ENCODE measurements at places on chromosomes 16 and 17.

DNA sequence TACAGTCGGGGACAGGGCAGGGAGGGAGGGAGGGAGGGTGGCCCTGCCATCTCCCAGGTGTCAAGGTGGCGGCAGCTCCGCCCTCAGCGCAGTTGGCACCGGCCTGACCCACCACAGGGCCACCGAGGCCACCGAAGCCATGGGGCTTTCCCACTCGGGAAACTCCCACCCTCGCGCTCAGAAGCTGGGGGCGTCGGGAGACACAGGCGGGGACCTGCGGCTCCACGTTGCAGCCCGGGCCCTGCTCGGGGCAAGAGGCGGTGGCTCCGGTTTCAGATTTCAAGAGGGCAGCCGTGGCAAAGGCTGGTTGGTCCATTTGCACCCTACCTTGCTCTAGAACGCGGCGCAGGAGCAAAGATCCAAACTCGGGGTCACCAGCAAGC lies 544 bp downstream of the CYB561 start:
- DNase-seq = peak; percentile 28

- DNase-seq = no peak
These were observed 638 bp upstream of the TMEM88 start for GRCh38 chr17:7854078-7854777.

DNA sequence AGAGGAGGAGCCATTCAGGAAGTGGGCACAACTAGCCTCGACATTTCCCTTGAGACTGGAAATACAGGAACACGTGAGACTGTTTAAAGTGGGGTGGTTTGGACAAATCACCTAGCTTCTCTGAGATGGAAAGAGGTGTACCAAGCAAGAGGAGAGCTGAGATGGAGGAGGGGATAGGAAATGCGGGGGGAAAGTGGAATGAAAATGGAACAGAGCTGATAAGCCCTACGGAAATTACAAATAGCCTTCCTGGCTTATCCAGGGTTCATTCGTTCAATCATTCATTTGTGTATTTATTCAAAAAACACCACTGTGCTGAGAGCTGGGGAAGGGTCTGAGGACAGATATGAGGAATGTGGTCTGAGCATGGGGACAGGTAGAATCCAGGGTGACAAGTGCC lies 64.1 kb downstream of the ASIC2 start:
- no peak for DNase-seq

DNA sequence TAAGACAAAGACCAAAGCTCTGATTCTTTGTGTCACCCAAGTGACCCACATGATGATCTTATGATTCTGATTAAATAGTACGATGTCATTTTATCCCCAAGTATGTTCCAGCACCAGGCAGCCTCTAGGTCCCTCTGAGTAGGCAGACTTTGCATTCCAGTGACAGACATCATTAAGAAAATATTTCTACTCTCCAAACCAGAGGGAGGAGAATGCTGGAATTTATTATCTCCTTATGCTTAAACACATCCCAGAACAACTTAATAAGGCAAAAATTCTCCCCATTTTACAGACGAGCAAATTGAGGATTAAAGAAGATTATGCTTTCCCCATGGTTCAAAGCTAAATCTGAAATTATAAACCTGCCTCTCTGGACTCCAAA lies 192.8 kb upstream of the CDH11 start:
- DNase-seq = no peak

- peak; percentile 93 for DNase-seq
These were observed 528 bp downstream of the PER1 start for GRCh38 chr17:8151641-8152111.

DNA sequence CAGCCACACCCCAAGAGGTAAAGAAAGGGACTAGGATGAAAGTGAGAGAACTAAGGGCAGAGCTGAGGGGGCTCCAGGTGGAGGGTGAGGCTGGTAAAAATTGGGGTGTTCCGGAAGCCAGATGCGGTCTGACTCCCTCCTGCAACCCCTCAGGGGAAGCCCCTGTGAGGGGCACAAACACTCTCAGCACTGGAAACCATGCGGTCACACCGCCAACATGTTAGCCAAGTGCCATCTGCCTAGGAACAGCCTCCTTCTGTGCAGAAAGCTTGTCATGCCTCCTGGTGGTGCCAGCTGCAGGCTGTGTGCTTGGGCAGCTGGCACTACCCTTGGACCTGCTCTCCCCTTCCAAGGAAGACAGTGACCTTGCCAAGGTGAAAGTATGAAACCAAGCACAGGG lies 83.5 kb upstream of the RPL38 start:
- DNase-seq = no peak

DNA sequence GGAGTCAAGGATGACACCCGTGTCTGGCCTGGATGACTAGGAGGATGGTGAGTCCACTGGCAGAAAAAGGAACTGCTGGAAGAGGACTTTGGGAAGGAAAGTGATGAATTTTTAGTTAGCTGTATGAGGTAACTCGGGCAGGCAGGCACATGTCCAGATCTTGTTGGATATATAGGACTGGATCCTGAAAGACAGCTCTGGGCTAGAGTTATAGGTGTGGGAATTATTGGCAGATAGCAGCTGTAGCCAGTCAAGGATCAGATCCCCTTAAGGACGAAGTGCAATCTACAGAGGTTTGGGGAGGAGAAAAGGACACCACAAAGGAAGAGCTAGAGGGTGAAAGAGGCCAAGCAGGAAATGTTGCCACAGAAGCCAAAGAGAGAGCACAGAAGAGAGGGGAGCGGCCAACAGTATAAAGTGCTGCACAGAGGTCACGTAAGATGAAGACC lies 10.1 kb downstream of the CYB5D1 start:
- peak; percentile 47 for DNase-seq

GRCh38 chr16:2226245-2226793 lies 2.9 kb downstream of the E4F1 start:
- no peak for DNase-seq

- no peak for DNase-seq
These were observed 93.6 kb upstream of the CIBAR2 start for GRCh38 chr16:85205747-85206471.

- DNase-seq = peak; percentile 76
These were observed 1.2 kb downstream of the GPR142 start for GRCh38 chr17:74368341-74369081.

GRCh38 chr16:67284699-67285646 lies 5.6 kb downstream of the PLEKHG4 start:
- DNase-seq = no peak

GRCh38 chr16:77705351-77705750 lies 17.0 kb upstream of the NUDT7 start:
- DNase-seq = no peak

DNA sequence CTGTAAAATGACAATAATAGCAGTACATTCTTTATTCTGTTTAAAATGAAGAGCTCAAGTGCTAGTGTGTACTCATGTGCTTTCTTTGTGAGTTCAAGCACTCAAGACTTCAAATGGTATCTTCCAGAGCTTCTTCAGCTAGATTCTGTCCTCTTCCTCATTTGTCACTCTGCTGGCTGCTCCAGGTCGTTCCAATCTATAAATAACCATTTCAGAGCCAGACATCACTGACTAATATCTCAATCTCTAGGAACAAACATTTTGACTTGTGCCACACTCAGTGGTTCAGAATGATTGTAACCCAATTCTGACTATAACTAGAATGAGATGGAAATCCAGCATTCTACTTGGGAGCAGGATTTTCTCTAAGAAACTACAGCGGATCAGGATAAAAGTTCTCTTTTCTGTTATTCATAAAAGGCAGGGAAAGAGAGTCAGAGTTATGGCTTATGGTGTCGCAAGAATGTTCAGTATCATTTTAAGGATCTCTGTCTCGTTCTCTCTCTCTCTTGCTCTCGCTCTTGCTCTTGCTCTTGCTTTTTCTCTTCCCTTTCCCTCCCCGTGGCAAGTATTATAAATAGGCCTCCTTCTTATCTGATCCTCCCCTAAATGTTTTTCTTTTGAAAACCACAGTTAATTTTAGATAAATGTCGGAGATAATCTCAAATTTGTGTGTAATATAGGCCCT lies 116.3 kb upstream of the MAF start:
- peak; percentile 8 for DNase-seq

- DNase-seq = peak; percentile 25
These were observed 40.2 kb downstream of the TMEM235 start for GRCh38 chr17:78271419-78272170.

- DNase-seq = peak; percentile 47
These were observed 38.3 kb upstream of the HAPSTR1 start for GRCh38 chr16:9053006-9053601.

DNA sequence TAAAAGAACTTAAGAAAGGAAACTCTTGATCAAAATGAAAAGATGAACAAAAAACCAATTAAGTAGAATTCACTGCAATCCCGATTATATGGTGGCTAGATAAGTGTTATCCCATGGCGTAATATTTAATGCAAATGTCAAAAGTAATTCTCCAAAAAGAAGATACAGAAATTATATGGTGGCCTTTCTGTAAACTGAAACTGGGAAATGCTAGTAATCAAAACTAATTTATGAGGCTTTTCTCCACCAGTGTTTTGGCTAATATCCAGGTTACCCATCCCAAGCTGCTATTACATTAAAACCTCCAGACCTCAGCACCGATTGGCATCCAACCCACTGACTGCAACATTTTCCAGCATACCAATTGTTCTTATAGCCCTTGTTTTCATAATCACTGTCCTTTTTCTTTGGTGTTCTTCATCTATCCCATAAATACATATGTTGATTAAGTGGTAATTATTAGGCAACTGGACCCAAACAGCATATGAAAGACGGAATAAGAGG lies 77.2 kb upstream of the TNRC6A start:
- no peak for DNase-seq

DNA sequence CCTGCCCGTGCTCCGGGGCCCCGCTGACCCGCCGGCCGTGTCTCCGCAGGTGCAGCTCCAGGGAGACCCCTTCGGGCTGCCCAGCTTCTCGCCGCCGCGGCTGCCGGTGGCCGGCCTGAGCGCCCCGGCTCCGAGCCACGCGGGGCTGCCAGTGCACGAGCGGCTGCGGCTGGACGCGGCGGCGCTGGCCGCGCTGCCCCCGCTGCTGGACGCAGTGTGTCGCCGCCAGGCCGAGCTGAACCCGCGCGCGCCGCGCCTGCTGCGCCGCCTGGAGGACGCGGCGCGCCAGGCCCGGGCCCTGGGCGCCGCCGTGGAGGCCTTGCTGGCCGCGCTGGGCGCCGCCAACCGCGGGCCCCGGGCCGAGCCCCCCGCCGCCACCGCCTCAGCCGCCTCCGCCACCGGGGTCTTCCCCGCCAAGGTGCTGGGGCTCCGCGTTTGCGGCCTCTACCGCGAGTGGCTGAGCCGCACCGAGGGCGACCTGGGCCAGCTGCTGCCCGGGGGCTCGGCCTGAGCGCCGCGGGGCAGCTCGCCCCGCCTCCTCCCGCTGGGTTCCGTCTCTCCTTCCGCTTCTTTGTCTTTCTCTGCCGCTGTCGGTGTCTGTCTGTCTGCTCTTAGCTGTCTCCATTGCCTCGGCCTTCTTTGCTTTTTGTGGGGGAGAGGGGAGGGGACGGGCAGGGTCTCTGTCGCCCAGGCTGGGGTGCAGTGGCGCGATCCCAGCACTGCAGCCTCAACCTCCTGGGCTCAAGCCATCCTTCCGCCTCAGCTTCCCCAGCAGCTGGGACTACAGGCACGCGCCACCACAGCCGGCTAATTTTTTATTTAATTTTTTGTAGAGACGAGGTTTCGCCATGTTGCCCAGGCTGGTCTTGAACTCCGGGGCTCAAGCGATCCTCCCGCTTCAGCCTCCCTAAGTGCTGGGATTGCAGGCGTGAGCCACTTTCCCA lies 5.9 kb downstream of the CTF1 start:
- DNase-seq = peak; percentile 95

GRCh38 chr16:2664574-2664982 lies 17.7 kb upstream of the KCTD5 start:
- no peak for DNase-seq

GRCh38 chr16:53052519-53053501 lies at the start of gene CHD9NB:
CHD9NB (minus strand) TSS chr16:53052897; CDS start chr16:53044158, 8,739 bp downstream.
- peak; percentile 33 for DNase-seq

DNA sequence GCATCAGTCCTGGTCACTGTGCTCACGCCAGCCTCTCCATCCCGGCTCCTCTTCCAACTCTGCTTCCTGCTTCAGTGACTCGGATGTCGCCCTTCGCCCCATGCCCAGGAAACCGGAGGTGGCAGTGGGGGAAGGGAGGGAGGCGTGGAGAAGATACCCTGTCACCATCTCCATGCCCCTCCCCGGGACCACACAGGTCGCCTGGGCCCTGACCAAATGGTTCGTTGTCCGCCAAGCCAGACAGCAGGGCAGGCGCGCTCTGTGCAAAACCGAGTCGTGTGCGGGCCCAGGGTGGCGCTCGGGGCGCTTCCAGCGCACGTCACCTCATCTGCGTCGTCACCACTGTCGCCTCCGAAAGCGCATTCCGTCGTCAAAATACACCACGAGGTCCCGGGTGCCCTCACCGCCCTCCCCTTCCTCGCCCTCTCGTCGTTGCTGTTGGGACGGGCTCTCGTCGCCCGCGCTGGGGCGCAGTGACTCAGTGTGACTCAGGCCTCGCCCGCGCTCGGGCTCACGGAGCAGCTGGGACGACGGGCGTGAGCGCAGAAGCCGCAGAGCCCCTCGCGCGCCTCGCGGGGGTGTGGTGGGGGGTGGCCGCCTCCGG lies 39.2 kb downstream of the ZNF778 start:
- DNase-seq = peak; percentile 84

DNA sequence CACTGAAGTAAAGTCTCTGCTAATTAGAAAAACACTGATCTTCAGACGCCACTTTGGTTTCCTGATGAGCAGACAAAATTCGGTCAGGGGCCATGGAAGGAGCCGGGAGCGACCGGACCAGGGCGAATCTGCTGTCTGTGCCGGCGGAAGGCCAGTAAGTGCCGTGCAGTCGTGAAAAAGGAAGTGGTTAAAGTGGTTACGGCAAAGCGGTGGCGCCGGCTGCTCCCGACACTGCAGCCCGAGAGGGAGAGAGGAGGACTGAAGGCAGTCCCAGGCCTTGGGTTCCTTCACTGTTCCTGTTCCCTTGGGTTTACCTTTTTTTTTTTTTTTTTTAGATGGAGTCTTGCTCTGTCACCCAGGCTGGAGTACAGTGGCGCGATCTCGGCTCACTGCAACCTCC lies 17.3 kb upstream of the HEXD start:
- DNase-seq = peak; percentile 90

GRCh38 chr16:31367853-31368252 lies 12.9 kb downstream of the ITGAX start:
- peak; percentile 79 for DNase-seq

- DNase-seq = no peak
These were observed 21.8 kb downstream of the SOX9 start for GRCh38 chr17:72142614-72143013.

DNA sequence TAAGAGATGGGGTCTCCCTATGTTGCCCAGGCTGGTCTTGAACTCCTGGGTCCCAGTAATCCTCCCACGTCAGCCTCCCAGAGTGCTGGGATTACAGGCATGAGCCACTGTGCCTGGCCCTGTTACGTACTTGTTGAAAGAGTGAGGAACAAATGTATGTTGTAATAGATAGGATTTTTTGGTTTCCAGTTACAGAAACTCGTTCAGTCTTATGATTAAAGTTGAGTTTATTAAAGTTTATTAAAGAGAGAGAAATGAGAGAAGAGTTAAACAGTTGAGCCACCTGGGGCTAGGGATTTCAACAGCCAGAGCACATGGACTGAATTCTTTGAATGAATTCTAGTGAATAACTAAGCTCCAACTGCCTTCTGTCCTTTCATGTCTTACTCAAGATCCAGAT lies 3.7 kb downstream of the TADA2A start:
- DNase-seq = no peak

Data from suppressor macrophage (primary cell).